Right ventricle myocardium inferior (tissue), 1 donor: ENCODE measurements at places on chromosomes 6 and 20. TPM values are rescaled to one million over a fixed set of nuclear protein-coding genes. Genes with fewer than 3 reads are reported as not detected.
A peak's percentile ranks its signal among the peaks of the same experiment; 100 is the strongest.

Gene SYNE1
- total RNA-seq: 84.2 TPM

Gene KAT14
- 10.7 TPM for total RNA-seq

Gene RAD21L1
- not detected for total RNA-seq

Gene VGLL2
- total RNA-seq: not detected

Gene MMUT
- total RNA-seq: 32.7 TPM

Gene PDE7B
- 18.7 TPM for total RNA-seq

Gene DNAH8
- not detected for total RNA-seq

Gene PM20D2
- 13.3 TPM for total RNA-seq

DNA sequence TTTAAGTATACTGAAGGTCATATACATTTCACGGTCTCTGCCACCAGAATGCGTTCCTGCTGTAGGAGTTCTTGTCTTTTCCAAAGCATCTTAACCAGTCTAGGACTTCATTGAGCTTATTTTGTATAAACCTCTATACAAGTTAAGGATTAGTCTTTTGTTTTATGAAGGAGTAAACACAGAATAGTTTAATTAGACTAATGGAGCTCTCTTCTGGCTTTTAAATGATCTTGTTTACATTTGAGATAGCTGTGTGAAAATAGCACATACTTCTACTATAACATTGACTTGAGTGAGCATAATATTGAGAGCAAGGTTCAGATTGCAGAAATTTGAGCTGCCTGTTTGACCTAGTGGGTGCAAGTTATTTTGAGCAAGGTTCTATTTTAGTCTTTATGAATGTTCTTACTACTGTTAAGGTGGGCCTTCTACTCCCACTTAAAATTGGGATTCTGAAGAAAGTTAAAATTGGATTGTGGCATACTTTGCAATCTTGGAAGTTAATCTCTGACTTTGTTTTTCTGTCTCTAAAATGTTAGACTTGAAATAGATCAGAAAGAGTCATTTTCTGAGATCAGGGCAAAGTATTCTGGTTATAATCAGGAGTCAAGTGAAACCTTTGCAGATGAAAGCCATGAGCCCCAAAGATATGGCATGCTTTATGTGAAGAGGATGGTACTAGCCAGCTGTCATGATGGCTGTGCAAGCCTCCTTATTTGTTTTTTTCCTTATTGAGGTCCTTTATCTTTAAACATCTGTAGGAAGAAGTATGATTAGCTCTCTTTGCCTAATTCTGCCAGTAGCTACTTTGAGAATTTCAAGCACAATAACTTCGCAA, 41.8 kb downstream of the RPRD1B start:
- no peak for DNase-seq

- no peak for DNase-seq
These were observed 257.5 kb downstream of the ARID1B start for GRCh38 chr6:157034436-157035230.

DNA sequence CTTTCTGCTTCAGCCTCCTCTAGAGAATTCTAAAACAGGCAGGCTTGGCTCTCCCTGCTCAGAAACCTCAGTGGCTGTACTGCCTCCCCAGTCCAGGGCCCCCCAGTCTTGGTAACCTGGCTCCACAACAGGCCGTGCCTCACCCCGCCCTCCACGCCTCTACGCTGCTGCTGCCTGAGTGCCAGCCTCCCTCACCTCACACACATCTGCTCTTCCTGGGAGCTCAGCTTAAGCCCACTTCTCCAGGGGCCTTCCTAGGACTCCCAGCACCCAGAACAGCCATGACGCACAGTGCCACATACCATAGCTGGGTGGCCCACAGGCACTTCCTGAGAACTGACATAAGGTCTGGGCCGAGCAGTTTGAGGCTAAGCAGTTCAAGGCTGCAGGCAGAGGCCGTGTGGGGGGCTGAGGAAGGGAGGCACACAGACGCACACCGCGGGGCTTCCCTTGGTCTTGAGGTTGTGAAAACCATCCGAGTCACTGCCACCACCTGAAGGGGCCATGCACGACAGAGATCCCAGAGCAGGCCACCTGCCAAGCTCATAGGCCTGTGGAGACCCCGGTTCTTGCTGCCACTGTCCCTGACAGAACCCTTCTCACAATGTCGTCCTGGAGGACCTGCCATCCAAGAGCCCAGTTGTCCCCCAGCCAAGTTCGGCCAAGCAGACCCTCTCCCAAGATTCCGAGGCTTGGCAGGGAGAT, 42.6 kb downstream of the DSTN start:
- no peak for DNase-seq

DNA sequence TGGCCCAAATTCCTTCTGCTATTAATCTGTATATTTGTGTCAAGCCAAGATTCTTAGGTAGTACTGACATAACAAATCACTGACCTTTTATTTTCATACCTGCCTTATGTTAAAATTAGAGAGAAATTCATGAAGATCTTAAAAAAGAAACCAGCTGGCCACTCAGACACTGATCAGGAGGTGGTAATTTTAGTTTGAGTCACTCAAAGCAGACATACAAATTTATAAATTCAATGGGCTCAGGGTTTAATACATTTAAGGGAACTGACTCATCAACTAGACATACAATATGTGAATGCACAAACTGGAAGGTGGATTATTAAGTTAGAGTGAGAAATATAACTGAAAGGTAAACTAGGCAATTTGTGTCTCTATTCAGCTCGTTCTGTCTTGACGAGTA, 711.9 kb upstream of the EYS start:
- no peak for DNase-seq

DNA sequence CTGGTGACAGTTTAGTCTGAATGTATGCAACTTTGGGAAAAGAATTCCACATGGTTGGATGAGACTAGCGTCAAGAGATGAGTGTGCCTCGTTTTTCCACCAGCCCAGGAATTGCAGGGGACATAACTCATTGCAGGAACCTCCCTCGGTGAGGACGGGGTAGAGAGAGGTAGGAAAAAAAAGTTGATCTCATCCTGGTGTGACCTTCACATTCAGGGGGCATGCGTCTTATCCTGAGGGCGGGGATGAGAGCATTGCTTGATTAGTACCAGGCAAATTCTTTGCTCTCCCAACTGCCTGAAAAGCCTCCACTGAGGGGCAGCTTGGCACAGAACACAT, 11.8 kb downstream of the TLDC2 start:
- DNase-seq: no peak

DNA sequence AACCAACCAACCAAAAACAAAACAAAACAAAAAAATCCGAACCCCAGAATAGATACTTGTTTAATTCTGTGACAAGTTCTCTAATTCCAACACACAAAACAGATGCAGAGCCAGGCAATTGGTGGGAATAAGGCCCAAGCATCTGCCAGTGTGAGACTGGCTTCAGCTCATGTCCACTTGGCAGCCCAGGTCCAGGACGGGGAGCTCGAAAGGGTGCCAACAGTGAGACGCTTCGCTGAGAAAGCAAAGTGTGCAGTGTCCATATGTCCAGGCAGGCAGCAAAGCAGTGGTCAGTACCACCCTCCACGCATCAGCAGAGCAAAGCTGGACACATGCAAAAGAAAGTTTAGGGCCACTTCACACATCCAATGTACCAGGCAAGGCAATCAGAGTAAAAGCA, 102.9 kb downstream of the RALGAPA2 start:
- DNase-seq: no peak

- DNase-seq: no peak
These were observed 4.5 kb downstream of the GJA1 start for GRCh38 chr6:121439926-121440325.

GRCh38 chr6:144581812-144582537, 296.8 kb downstream of the UTRN start:
- DNase-seq: no peak

DNA sequence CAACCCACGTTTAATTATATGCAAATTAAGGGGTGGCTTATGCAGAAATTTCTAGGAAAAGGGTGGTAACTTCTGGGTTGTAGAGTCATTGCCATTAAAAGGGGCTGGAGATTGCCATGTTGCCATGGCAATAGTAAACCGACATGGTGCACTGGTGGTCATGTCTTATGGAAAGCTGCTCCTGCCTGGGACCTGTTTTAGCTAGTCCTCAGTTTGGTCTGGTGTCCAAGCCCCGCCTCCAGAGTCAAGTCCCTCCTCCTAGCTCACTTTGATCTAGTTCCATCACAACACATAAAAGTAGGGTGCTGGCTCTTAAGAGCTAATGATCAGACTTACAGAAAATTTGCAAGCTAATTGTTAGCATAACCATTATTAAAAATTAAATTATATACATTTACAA, 5.3 kb downstream of the SLC22A2 start:
- DNase-seq: no peak

GRCh38 chr20:9903048-9903655, 64.3 kb upstream of the PAK5 start:
- no peak for DNase-seq

GRCh38 chr20:48686238-48687116, 141.3 kb downstream of the PREX1 start:
- no peak for DNase-seq

DNA sequence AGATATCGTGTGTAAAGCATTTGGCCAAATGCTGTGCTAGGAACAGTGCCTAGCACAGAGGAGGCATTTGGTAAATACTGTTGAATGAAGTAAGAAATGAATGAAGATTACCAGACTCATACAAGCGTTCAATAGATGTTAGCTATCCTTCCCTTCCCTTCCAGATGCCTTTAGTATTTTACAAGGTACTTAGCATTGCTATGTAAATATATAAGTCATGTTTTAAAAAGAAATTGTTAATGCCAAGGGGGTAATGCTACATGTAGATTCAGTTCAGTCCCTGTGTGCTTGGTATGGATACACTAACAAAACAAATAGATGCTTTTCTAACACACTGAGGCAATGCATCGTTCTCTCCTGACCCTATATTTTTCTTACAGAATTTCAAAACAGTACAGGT, 407.2 kb downstream of the ADGRB3 start:
- no peak for DNase-seq

DNA sequence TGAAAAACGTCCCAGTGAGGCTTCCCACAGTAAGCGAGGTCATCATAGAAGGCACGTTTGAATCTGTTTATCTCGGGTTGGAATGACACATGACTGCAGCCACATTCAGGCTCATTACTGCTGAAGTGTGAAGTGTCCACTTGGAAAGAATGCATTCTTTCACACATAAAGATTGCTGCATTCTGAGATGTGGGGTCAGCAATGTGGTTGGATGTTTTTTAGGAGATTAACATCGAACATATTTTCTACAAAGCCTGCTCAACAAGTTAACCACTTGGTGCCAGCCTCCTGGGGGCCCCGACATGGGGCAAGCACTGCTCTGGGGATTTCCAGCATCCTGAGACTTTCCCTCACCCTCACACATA, 79.9 kb downstream of the BMP6 start:
- no peak for DNase-seq

DNA sequence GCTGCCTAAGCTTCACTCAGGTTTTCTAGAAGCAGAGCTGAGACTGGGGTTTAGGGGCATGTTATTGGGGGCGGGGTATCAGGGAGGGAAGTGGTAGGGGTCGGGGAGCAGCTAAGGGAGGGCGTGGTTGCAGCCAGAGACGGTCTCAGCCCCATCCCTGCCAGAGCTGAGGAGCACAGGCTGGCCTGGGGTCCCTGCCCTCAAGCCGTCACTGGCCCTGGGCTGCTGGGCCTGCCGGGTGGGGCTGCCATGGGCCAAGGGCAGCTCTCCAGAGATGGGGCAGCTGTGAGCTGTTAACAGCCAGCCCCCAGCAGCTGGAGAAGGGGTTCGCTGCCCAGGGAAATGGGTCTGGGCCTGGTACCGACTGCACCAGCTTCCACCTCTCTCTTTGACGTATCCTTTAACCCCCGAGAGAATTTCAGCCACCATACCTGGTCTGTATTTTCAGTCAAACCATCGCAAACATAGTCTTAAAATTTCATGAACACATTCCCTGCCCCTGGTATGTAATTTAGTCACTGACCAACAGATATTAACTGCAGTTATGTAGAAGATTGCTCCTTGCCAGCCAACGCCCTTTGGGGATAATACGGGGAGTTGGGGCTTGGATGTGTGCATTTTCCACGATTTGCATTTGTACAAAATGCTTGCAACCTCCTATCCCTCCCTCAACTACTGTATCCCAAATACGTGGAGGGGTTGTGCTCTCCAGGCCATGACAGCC, 253.4 kb downstream of the TAF4 start:
- no peak for DNase-seq

DNA sequence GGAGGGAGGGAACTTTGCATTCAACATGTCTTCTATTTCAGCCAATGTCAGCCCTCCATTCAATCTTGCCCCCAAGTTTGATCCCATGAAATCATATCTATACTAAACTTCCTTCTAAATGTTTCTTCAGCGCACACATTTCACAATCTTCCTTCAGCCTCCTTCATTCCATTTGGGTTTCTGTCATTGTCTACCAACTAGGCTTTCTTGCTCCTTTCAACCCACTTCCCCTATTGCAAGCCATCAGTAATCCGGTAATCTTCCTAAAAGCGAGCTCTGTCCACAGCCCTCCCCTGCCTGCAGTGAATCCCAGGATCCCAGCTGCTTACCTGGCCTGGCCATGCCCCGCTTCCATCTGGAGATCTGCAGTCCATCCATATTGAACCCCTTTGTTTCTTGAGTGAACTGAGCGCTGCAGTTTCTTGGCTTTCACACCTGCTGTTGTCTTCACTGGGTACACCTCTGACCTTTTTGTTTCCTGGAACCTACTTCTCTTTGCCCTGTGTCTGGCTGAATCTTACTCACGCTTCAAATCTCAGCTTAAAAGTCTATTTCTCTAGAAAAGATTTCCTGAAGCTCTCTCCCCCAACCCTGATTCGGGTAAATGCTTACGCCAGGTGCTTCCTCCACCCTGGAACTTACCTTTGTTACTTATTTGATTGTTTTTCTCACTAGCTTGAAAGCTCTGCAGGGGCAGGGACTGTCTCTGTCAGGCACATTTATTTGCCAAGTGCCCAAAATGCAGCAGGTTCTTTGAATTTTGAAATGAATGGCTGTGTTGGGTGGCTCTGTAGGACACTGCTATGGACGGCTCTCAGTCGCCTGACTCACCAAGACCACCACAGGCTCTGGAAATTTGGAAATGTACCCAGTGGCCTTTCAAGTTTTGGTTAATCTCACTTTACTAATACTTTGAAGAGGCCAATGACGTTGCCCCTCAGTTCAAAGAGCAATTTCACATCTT, 50.3 kb downstream of the ADTRP start:
- DNase-seq: no peak

GRCh38 chr20:49482621-49483017, at the start of gene KCNB1:
TSS of gene KCNB1 (minus strand) at chr20:49482668. CDS start at chr20:49482480, 188 bp downstream.
- peak; percentile 69 for DNase-seq

DNA sequence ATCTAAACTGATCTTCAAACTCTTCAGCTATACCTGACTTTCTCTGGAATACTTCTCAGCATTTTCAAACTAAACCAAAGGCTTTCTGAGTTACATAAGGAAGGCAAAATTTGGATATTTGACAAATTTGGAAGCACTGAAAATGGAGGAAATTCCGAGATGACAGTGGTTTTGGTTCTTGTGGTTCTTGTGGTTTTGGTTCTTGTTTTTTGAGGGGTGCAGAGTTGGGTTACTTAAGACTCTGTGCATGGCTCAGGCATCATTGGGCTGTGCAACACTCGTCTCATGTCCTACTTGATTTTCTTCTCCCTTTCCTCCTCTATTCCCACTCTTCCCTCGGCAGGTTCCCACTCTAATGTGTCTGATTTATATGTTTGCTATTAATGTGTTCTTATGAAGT, 78.0 kb downstream of the SLC22A3 start:
- no peak for DNase-seq
